ENCODE measurements at places on chromosomes 6 and 20.
A peak's percentile ranks its signal among the peaks of the same experiment; 100 is the strongest.

DNA sequence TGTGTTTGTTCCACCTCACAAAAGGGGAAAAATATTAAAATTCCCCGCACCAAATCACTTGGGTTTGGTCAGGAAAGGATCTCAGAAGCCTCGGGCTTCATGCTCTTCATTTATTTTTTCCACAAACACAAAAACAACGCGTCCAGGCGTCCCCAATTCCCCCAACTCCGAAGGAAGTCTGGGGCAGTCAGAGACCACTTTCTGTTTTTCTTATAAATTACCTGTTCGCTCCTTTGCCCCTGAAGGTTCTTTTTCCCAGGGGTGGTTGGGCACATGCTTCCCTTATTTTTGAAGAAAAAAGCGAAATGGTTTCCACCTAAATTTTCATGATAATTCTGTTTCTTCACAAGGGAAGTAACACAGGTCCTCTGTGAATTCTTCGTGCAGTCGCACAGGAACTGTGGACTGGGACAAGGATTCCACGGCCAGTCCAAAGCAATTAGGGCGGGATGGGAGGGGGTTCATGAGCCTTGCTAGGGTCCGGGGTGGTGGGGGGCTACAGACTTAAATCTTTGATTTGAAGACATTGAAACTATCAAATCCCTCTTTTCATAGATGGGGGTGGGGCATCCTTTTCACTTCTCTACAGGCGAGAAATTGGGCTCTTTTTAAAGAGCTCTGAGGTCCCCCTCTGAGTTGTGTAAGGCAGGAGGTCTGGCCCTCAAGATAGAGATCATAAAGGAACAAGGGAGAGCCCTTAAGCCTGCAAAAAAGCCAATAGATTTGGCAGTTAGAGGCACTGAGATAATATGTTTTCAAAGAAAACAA is 30.5 kb upstream of the HFE start:
- DNase-seq, result peak; percentile 17

DNA sequence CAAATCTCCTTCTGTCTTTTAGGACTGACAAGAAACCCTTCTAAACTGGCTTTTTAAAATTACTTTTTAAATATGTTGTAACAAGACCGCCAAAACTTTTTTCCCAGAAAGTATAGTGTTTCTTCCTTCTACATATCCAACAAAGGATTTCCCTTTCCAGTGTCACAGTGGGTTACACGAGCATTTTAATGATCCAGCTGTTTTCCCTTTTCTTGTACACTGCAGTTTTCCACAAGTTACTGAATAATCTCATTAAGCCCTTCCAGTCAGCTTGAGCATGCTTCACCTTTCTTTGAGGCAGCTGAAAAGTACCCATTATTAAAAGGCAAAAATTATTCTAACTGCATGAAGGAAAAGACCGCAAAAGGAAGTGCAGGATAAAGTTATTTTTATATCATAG is 48.6 kb downstream of the CD24 start:
- DNase-seq, result no peak

GRCh38 chr6:168030218-168030746 is 32.8 kb downstream of the KIF25 start:
- DNase-seq, result no peak

- no peak for DNase-seq
Measured at GRCh38 chr6:5764401-5764955, 242.2 kb downstream of the NRN1 start.

DNA sequence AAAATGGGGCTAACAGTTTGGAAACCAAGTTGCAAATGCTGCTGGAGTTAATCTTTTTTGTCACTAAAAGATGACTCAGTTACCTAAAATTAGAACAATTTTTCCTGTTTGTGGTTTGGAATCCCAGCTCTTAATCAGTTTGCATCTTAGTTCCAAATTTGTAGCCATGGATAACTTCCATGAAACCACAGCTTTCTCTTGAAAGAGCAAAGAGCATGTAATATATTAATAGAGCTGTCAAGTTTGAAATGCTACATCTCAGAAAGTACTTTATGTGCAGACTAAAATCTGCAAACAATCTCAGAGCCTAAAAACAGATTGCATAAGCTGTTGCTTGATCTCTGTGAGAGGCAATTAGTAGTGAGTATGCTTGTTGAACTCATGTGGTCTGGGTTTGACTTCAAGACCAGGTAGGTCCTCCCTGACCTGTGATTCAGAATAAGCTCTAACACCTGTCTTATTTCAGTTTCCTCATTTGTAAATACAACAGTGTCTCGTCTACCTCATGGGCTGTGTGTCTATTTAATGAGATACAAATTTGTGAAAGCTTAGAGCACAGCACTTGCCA is 23.5 kb downstream of the DHX35 start:
- peak; percentile 96 for DNase-seq

DNA sequence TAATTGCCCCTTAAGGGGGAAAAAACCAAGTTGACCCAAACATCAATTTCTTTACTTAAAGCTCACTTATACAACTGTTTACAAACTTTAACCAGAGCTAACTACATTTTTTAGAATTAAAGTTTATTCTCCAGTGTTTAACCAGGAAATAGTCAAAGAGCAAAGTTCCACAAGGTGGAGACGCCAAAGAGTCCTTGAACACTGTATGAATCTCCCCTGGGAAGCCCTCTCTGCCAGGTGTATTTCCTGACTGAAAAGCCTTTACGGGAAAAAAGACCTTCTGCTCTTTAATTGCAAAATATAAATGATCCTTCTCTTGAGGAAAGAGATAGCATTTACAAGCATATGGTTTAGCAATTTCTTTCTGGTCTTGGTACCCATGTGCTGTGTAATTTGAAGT is 36.2 kb downstream of the BTBD9 start:
- DNase-seq, result no peak

GRCh38 chr6:15305909-15306308 is 60.0 kb downstream of the JARID2 start:
- no peak for DNase-seq

GRCh38 chr20:16387666-16388065 is 185.6 kb downstream of the KIF16B start:
- no peak for DNase-seq

- no peak for DNase-seq
Measured at GRCh38 chr6:1739220-1739619, 129.5 kb downstream of the FOXC1 start.
